SK-MEL-5 (cell line): ENCODE measurements at places on chromosomes 4 and X.

- peak; percentile 38 for DNase-seq
Measured at GRCh38 chrX:129876771-129877305, 29.1 kb upstream of the UTP14A start.

DNA sequence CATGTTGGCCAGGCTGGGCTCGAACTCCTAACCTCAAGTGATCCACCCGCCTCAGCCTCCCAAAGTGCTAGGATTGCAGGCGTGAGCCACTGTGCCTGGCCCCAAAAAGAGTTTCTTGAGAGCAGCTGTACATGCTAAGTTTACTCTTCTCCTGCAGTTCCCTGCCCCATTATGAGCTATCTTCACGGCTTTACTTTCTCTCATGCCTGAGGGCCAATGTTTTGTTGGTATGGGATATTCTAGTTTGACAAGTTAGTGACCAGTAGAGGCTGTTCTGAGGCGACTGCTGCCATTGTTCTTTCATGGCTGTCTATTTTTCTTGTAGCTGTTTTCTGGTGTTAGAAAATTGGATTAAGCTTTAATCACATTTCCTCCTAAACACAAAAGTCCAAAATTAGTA, 78.0 kb upstream of the STX18 start:
- no peak for DNase-seq

GRCh38 chrX:54423161-54423888, 16.9 kb upstream of the TSR2 start:
- DNase-seq = no peak

- DNase-seq = no peak
Measured at GRCh38 chr4:65747386-65747785, 77.1 kb upstream of the EPHA5 start.

GRCh38 chr4:56282004-56282403, 105.3 kb downstream of the AASDH start:
- no peak for DNase-seq

DNA sequence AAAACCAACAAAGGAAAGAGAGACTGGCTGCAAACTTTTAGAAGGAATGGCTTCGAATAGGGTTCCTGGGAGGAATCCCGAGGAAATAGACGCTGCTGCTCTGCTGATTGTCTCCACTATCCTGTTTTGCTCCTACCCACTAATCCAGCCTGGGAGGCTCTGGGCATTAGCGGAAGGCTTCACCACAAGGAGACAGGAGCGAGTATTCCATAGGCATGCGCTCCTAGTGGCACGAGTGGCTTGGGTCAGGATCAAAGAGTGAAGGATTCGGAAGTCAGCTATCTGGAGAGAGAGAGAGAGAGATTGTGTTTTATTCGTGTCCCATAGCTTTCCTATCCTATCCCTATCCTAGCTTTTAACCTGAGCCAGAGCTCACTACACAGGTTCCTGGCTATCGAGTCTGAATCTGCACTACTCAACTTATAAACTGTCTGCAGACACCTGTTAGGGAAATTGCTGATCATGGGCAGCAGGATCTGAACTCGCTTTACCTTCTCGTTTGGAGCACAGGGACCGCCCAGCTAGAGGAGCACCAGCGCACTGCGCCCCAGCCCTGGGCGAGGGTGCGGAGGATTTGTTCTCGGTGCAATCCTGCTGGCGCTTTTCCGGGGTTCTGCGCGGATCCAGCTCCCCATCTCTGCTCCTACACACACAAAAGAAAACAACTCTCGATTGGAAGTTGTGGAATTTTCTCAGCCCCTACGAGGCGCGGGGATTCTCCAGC, 740 bp upstream of the NPY2R start:
- DNase-seq = peak; percentile 10

DNA sequence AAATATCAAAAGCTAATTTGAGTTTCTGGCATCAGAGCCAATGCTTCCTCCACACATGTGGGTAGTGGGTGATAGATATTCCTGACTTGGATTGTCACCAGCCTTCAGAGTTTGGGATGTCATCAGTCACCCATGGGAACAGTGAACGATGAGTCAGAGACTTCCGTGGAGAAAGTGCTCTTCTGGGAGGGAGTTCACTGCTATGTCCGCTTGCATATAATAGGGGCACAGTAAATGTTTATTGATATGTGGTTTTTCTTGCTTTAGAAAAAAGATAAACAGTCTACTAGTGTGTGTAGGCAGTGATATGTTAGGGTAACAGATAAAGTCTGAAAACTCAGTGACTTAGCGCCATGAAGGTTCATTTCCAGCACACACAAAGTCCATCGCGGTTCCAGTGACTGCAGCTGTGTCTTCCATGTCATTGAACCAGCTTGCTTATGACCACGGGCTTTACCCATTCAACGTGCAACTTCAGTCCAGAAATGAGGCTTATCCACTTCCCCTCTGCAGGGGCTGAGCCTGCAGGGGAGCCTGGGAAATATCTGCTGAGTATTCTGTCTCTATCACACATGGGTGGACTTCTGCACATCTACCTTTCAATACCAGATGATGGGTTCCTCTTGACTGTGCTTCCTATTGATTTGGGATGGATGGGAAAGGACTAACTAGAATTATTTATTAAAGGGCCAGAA, 87.7 kb upstream of the WWC2 start:
- no peak for DNase-seq

- no peak for DNase-seq
Measured at GRCh38 chrX:136318895-136319597, 18.3 kb downstream of the ADGRG4 start.

GRCh38 chr4:135538698-135539097, 1337.1 kb upstream of the PABPC4L start:
- no peak for DNase-seq

DNA sequence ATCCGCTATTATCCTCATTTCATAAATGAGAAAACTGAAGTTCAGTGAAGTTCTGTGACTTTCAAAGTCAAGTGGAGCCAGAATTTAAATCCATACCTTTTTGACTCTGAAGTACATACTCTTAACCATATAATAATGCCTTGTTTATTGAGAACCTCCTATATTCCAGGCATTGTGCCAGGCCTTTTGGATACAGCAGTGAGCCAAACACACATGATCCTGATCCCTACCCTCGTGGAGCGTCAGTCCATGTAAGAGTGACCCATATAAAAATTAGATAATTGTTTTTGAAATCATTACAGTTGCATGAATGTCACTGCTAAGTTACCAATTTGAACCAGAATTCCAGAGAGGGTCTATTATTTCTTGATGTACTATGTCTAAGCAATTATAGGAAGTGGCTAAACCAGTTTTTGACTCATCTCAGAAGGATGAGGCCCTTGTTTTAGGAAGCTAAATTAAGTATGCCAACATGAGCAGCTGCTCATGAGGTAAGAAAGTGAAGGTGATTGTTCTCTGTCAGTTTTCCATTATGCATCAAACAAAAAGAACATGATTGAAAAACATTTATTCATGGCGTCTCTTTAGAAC, 289.5 kb downstream of the GLUD2 start:
- peak; percentile 87 for DNase-seq

- DNase-seq = no peak
Measured at GRCh38 chr4:166075599-166075998, 202.6 kb downstream of the TLL1 start.

- peak; percentile 60 for DNase-seq
Measured at GRCh38 chr4:138182838-138183426, 59.2 kb downstream of the SLC7A11 start.

DNA sequence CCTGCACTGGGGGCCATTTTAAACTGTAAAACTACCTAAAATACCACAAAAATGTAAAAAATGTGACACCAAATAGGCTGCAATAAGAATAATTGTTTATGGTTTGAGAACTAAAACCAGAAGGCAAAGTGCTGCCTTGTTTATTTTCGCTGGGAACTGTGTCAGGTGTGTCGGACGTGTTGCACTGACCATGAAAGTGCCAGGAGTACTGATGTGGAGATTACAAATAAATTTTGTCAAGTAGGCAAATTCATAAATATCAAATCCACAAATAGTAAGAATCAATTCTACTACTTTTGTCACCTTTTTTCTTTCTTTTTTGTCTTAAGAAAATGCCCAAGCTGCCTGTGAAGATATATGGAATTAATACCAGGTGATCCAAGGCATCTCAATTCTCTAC, 37.7 kb downstream of the PAPSS1 start:
- DNase-seq = no peak
